ENCODE measurements at places on chromosomes 5 and 9.

DNA sequence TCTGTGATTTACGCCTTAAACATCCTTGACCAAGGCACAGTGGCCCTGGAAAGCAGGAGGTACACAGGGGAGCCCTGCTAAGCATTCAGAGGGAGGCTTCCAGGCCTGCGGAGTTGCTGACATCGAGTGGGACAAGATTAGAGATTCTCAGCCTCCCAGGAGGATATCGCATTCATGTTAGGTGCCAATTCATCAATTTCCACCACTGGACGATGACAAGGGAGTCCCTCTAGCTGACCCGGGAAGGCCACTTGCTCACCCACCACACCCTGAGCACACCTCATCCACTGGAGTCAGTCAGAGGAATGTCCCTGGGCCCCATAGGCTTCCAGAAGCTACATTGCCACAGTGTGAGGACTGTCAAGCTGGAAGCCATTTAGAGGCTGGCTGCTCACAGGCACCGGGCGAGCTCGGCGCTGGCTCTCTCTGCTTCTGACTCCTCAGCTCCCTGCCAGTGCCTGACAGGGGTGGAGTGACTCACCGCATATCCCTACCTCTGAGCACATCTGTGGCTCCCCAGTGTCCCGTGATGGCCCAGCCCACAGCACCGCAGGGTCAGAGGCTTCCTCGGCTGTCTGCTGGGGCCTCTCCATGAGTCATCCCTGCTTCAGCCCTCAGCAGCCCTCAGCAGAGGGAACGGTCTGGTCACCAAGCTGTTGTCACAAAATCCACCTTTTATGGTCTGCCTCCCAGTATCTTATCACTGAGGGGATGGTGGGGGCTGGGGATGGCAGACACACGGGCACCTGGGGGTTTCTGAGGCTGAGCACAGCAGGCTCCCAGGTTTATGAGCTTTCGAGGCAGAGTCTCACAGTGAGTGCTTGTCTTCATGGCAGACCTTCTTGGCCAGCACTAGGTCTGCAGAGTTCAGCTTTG, 117.5 kb downstream of the ZNF608 start:
- DNase-seq: no peak

DNA sequence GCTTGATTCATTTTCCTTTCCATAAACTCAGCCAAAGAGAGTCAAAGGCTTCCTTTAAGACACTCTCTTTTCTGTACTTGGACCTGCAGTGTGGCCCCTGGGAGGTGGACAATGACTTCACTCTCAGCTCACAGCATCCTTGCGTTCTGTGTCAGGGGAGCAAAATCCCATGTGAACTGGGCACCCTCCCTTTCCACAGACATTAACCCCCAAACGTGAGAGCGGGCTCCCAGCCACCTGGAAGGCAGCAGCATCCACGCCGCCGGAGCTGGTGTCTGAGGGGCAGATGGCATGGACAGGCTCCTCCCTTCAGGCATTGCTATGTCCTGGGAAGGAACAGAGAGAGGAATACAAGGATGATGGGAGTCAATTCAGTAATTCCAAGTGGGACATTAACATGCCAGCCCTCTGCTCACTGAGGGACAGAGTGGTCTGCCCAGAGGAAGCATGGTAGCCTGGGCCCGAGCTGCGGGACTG, 39.5 kb downstream of the TRIP13 start:
- DNase-seq: no peak

DNA sequence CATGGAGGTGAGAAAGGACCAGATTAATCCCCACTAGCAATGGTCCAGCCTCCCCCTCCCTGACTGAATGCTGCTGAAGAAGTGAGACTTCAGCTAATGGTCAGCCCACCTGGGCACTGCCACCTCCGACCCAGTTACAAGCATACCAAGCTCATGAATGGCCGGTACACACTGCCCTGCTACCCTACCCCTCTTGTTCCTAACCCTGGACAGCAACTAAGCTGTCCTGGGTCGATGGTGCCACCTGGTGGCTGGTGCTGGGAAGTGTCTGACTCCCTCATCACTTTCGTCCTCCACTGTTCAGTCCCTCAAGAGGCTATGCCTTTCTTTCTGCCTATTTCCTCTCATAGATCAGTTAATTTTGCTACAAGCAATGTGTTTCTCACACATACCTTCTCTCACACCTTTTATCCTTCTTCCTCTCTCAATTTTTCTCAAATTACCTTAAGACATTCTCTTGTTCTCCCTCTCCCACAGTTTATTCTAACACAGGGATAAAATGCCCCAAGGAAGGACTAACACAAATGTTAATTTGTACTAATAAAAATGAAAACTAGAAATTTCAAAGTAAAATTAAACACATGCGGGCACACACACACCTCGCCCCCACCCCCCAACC, 42.4 kb downstream of the PAX5 start:
- peak; percentile 75 for DNase-seq

DNA sequence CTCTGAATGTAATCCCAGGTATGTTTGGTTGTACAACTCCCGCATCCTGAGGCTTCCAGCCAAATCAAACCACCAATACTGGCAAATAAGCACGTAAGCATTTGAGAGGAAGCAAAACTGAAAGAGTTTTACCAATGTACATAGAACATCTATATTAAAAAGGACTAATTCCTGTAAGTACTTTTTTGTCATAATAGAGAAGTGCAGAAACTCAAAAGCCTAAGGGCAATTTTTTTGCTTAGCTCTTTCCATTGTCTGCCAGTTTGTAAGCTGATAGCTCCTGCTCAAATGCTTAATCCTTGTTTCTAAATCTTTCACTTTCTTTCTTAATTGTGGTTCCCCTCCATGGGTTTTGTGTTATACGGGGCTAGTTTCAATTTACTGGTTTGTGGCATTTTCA, 1151.8 kb downstream of the CDH12 start:
- DNase-seq: no peak

GRCh38 chr9:70428781-70429180, 14.3 kb upstream of the KLF9 start:
- DNase-seq: no peak

GRCh38 chr9:125631391-125632085, 75.5 kb downstream of the MAPKAP1 start:
- DNase-seq: peak; percentile 77

GRCh38 chr9:106932675-106933074, 69.7 kb downstream of the ZNF462 start:
- DNase-seq: no peak

- DNase-seq: no peak
These were observed 2.2 kb downstream of the PPP2CA start for GRCh38 chr5:134223406-134224248.

GRCh38 chr5:176732306-176732705, 78.1 kb upstream of the UNC5A start:
- DNase-seq: no peak

DNA sequence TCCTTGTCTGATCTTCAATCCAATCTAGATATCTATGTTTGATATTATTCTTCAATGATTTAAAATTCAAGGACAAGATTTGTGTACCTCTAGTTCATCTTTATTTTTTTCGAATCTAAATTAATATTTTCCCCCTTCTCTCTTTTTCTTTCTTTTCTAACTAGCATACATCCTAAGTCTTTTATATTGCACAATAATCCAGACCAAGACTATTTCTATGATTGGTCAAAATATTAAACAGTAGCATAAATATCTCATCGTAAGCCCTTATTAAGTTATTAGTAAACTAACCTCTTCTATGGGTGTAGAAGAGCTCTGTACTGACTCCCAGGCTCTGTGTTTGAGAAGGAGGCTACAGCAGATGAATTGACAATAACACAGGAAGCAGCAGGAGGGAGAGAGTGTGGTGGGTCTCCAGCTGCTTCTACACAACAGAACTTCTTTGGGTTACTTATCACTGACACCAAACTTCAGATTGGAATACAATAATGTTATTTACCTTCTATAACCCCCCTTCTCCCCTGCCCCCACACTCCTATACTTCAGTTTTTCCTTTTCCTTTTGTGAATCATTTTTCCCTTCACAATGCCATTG, 11.9 kb upstream of the PLCXD3 start:
- peak; percentile 5 for DNase-seq

GRCh38 chr5:125002727-125003598, 256.5 kb upstream of the ZNF608 start:
- peak; percentile 67 for DNase-seq

DNA sequence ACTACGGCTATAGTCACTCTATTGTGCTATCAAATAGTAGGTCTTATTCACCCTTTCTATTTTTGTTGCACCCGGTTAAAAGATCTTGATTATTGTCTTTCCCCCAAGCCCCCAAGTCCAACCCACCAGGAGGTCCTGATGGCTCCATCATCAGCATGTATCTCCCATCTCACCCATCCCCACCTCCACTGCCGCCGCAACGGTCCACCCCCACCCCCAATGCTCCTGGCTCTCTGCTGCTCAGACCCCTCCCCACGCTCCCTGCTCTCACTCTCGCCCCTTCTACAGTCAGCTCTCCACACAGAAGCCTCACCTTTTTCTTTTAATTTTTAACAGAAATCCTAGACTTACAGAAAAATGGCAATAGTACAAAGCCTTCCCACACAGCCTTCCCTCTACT, 51.5 kb upstream of the SH3PXD2B start:
- DNase-seq: no peak

DNA sequence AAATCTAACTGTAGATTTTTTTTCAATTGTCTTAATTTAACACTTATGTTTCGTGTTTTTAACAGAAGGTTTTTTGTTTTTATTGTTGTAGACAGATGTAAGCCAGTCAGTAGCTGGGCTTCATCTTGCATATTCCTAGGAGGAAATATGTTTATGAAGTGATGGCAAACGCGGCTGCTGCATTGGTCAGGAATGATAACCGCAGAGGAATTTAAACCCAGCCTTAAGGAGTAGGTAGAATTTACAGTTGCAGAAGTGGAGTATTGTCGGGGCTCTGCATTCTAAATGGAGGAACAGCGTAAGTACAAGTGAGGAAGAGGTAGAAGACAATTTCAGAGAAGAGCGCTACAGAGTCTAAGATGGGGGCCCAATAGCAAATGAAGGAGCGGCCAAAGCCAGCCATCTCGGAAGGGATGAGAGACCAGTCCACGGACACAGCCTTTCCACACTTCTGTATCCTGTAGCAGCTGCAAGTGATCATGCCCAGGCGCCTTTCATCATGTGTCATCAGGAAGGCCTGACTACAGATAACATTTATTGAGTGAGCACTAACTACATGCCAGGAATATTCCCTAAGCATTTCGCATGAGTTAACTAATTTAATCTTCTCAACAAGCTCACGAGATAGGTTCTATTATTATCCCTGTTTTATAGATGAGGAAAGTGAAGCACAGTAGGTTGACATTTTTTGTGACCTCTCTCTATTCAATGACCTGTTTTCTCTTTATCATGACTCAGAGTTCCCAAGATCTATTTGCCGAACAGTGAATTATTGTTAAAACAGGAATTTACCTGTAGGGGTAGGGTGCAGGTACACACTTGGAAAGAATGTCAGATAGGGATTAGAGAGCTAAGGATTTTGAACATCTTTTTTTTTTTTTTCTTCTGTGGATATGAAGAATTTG, 38.1 kb downstream of the CMYA5 start:
- no peak for DNase-seq

- DNase-seq: no peak
These were observed 24.5 kb downstream of the RETREG1 start for GRCh38 chr5:16592255-16592654.

DNA sequence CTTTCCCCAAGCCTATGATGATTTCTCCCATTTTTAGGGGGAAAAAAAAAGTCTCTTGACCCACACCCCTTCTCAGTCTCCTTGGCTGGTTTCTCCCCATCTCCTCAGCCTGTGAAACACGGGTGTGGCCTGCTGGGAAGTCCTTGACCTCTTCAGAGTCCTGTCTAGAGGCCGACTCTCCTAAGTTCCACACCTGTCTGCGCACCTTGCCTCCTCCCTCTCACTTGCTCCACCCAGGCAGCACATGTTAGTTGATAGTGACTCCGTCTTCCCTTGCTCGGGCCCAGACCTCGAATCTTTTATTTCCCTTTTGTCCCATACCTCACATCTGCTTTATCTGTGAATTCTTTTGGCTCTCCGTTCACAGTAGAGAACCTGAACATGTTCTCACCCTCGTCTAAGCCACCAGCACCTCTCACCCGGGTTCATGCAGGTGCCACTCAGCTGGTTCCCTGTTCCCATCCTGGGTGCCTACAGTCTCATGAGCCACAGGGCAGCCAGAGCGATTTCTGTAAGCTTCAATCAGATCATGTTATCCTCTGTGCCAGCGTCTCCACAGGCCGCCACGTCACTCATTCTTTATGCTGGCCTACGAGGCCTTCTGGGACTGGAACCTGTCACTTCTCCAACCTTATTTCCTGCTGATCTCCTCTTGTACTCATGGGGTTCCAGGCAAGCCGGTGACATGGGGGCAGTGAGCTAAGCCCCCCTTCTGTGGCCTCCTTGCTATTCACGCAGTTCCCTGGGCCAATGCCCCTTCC, 51.7 kb upstream of the LRRTM2 start:
- DNase-seq: no peak

GRCh38 chr9:3820643-3821042, 294.8 kb upstream of the RFX3 start:
- DNase-seq: no peak

GRCh38 chr5:67793418-67793817, 422.1 kb upstream of the PIK3R1 start:
- DNase-seq: no peak

- no peak for DNase-seq
These were observed 4.2 kb upstream of the NINJ1 start for GRCh38 chr9:93138171-93138764.

- DNase-seq: no peak
These were observed 15.1 kb downstream of the TIMD4 start for GRCh38 chr5:156947925-156948324.

GRCh38 chr9:504921-505740, 290.5 kb downstream of the DOCK8 start:
- peak; percentile 60 for DNase-seq

DNA sequence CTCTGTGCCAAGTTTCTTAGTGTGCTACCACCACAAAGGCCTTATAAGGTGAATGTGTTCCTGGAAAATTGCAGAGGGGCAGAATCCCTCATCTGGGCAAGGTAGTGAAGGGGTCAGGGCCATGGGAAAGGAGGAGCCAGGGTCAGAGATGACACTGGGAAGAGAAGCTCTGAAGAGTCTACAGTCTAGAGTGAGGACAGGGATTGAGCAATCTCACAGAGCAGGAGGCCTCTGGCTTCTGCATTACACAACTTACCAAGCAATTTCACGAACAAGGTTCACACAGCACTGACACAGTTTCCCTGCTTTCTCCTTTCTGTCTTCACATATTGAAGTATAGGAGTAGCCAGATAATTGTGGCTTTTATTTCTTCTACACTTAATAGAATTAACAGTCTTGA, 24.5 kb upstream of the IDNK start:
- DNase-seq: no peak

GRCh38 chr9:98101868-98102273, 17.2 kb downstream of the TRIM14 start:
- peak; percentile 62 for DNase-seq

DNA sequence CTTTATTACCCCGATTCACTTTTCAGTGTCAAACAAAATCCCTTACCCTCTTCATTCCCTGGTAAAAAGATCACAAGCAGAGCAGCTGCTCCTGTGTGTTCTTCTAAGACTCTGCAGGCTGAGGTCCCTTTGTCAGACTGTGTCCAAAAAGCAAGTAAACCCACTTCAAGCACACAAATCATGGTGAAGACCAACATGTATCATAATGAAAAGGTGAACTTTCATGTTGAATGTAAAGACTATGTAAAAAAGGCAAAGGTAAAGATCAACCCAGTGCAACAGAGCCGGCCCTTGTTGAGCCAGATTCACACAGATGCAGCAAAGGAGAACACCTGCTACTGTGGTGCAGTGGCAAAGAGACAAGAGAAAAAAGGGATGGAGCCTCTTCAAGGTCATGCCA, 34.5 kb downstream of the CREBRF start:
- no peak for DNase-seq
